Osteocyte (in vitro differentiated cells): ENCODE measurements at places on chromosomes 1 and 21. TPM values are rescaled to one million over a fixed set of nuclear protein-coding genes. Genes with fewer than 3 reads are reported as not detected.
A peak's percentile ranks its signal among the peaks of the same experiment; 100 is the strongest.

GRCh38 chr1:222266223-222267196, 281.4 kb downstream of the HHIPL2 start:
- peaks cover 5% of the 10 kb centered on the region for H3K4me1 ChIP-seq
- no peak overlapping the region for H3K4me3 ChIP-seq
- H3K27ac ChIP-seq, result no peak overlapping the region
- DNase-seq, result no peak
- H3K27me3 ChIP-seq, result no peaks in the 10 kb centered on the region

GRCh38 chr1:21828506-21829210, 16.6 kb downstream of the LDLRAD2 start:
- DNase-seq, result no peak
- no peak overlapping the region for H3K4me3 ChIP-seq

DNA sequence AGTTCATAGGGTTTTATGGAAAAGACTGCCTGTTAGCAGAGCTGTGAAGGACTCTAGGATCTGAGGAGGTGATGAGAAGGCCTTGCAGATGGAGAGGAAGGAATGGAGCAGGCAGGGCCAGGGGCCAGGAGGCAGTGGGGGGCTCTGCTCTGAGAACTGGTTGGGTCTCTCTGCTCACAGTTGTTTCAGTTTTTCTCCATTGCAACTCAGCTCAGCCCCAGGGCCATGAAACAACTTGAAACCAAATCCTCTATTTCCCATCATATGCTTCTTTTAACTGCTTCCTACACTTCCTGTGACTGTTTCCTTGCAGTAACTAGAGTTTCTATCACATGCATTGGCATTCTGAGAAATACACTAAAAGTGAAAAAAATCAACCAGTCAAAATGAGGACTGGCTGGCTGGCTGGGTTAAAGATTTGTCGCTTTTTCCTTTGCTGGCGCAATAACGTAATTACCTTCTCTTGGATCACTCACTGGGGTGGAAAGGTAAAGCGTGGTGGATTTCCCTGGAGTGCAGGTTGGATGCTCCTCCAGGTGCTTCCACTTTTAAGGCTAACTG, 172.0 kb downstream of the CDC7 start:
- peaks cover 7% of the 10 kb centered on the region for H3K4me1 ChIP-seq
- no peak overlapping the region for H3K27ac ChIP-seq
- DNase-seq, result no peak
- H3K27me3 ChIP-seq, result no peaks in the 10 kb centered on the region
- no peaks in the 10 kb centered on the region for H3K36me3 ChIP-seq

GRCh38 chr1:156806512-156807440, 9.9 kb downstream of the SH2D2A start:
- no peak for DNase-seq
- H3K27ac ChIP-seq, result peak overlapping the region; percentile 67
- peaks cover 13% of the 10 kb centered on the region for H3K4me1 ChIP-seq
- H3K4me3 ChIP-seq, result no peak overlapping the region
- H3K27me3 ChIP-seq, result peaks cover 9% of the 10 kb centered on the region

Gene L1TD1
- total RNA-seq, result not detected in 2 replicates

DNA sequence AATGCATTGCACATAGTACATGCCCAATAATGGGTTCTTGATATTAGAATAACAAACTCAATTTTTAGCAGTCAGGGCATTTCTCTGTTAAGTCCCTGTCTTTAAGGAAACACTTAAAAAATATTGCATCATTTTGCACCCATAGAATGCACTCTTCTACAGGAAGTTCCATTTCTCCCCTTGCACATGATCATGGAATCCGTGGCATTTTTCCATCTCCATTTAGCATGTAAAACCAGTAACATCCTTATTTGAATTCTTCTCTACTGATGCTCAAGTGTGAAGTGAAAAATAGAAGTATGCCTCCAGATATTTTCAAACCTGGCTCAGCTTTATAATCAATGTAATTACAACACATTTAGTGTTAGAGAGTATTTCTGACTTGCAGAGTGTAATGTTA, 192.8 kb downstream of the RWDD3 start:
- H3K27me3 ChIP-seq, result no peaks in the 10 kb centered on the region
- H3K4me3 ChIP-seq, result no peak overlapping the region
- peaks cover 3% of the 10 kb centered on the region for H3K4me1 ChIP-seq
- DNase-seq, result no peak
- no peak overlapping the region for H3K27ac ChIP-seq

- H3K36me3 ChIP-seq, result no peaks in the 10 kb centered on the region
- no peak for DNase-seq
- H3K27me3 ChIP-seq, result no peaks in the 10 kb centered on the region
- no peak overlapping the region for H3K27ac ChIP-seq
Measured at GRCh38 chr1:177270863-177271262, 100.1 kb downstream of the BRINP2 start.

Gene FAM72B
- total RNA-seq, result 1.7 and 2.5 TPM in 2 replicates

- no peak overlapping the region for H3K4me3 ChIP-seq
- no peaks in the 10 kb centered on the region for H3K36me3 ChIP-seq
- no peaks in the 10 kb centered on the region for H3K27me3 ChIP-seq
- H3K4me1 ChIP-seq, result peaks cover 7% of the 10 kb centered on the region
Measured at GRCh38 chr1:161082483-161082882, 6.9 kb downstream of the NECTIN4 start.

Gene TSPAN1
- total RNA-seq, result 0.68 and 0.91 TPM in 2 replicates

DNA sequence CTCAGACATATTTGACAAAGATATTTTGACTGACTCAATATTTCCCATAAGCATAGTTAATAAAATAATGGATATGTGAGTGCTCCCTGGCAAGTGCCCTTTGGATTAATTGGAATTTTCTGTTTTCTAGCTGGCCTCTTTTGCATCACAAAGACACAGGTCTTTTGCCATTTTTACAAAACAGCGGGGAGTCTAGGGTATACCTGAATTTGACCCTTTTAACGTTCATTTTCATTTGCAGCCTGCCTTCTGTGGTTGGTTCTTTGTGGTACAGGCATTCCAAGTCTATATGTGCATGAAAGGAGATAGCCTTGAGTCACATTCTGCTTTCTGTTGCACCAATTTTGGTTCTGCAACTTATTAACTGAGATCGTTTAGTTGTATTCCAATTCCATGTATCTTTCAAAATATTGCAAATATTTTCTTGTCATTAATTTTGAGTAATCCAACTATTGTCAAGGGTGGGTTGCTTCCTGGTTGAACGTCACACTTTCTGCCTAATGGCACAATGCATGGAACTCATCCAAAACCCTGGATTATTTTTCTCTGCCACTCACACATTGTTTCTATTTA, 171.7 kb downstream of the CRB1 start:
- no peak overlapping the region for H3K27ac ChIP-seq
- H3K27me3 ChIP-seq, result peaks cover 1% of the 10 kb centered on the region
- peaks cover 11% of the 10 kb centered on the region for H3K4me1 ChIP-seq
- H3K4me3 ChIP-seq, result no peak overlapping the region

GRCh38 chr1:200699871-200700270, 30.2 kb upstream of the DDX59 start:
- H3K4me3 ChIP-seq, result no peak overlapping the region
- no peak overlapping the region for H3K27ac ChIP-seq
- no peaks in the 10 kb centered on the region for H3K36me3 ChIP-seq
- H3K4me1 ChIP-seq, result peaks cover 12% of the 10 kb centered on the region

DNA sequence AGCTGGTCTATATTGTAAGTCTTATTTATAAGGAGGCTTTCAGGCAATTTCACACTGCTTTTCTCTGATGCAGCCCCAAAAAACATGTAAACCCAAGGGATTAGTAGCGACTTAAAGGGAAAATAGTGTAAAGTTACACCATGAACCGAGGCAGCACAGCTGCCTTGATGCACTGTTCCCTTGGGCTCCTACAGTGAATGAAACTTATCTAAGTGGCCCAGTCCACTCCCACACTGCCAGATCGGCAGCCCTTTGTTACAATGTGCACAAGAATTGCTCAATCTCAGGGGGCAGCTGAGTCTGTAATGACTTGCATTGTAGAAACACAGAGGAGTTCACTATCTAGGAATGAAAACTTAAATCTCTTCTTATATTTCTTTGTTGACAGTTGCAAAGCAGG, 120.8 kb upstream of the ADGRL2 start:
- H3K4me3 ChIP-seq, result no peak overlapping the region
- no peak overlapping the region for H3K27ac ChIP-seq
- H3K4me1 ChIP-seq, result peaks cover 24% of the 10 kb centered on the region
- DNase-seq, result no peak

- H3K36me3 ChIP-seq, result peaks cover 58% of the 10 kb centered on the region
- H3K27ac ChIP-seq, result no peak overlapping the region
- no peak overlapping the region for H3K4me3 ChIP-seq
- no peaks in the 10 kb centered on the region for H3K27me3 ChIP-seq
Measured at GRCh38 chr1:54212872-54213271, 12.9 kb downstream of the MRPL37 start.

- peaks cover 6% of the 10 kb centered on the region for H3K36me3 ChIP-seq
- DNase-seq, result no peak
- peak overlapping the region; percentile 92 for H3K27ac ChIP-seq
- peak overlapping the region; percentile 42 for H3K4me3 ChIP-seq
Measured at GRCh38 chr21:16323596-16323995, 593.8 kb downstream of the USP25 start.

Gene VSIG8
- total RNA-seq, result not detected in 2 replicates

Gene MCOLN2
- total RNA-seq, result not detected in 2 replicates

- peaks cover 1% of the 10 kb centered on the region for H3K36me3 ChIP-seq
- peaks cover 53% of the 10 kb centered on the region for H3K4me1 ChIP-seq
- H3K27me3 ChIP-seq, result no peaks in the 10 kb centered on the region
- no peak for DNase-seq
Measured at GRCh38 chr1:51514733-51515132, 4.3 kb downstream of the EPS15 start.

GRCh38 chr21:31750843-31751242, 18.9 kb upstream of the SCAF4 start:
- H3K4me1 ChIP-seq, result peaks cover 1% of the 10 kb centered on the region
- no peak overlapping the region for H3K4me3 ChIP-seq
- no peaks in the 10 kb centered on the region for H3K36me3 ChIP-seq
- H3K27ac ChIP-seq, result no peak overlapping the region
- no peak for DNase-seq

- H3K27me3 ChIP-seq, result peaks cover 14% of the 10 kb centered on the region
- H3K4me1 ChIP-seq, result no peaks in the 10 kb centered on the region
- no peak for DNase-seq
- H3K4me3 ChIP-seq, result no peak overlapping the region
- no peaks in the 10 kb centered on the region for H3K36me3 ChIP-seq
- no peak overlapping the region for H3K27ac ChIP-seq
Measured at GRCh38 chr1:230026572-230026971, 40.5 kb upstream of the GALNT2 start.

GRCh38 chr1:231926933-231927332, 300.3 kb downstream of the DISC1 start:
- no peak overlapping the region for H3K27ac ChIP-seq
- no peak for DNase-seq
- H3K4me1 ChIP-seq, result peaks cover 41% of the 10 kb centered on the region
- H3K4me3 ChIP-seq, result no peak overlapping the region

Gene OR2G3
- total RNA-seq, result not detected in 2 replicates

Gene CACNA1S
- total RNA-seq, result not detected in 2 replicates

DNA sequence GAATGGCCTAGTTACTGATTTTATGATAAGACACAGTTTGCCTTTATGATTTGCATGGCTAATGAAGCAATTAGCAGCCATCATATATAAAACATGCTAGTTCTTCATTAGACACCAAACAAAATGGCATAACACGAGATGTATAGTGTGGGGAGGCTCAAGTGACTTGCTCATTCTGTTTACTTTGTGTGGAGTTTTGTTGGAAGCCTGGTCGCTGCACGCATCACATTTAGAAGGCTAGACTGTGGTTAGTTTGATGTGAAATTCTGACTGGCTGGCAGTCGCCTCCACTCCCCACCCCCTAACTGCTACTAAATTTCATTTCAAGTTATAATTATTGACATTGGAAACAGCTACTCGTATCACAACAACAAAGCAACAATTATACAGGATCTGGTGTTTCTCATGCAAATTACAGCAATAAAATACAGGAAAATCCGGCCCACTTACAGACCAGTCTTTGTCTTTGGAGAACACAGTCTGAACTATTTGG, 356.1 kb downstream of the LMO4 start:
- DNase-seq, result no peak
- H3K27me3 ChIP-seq, result peaks cover 2% of the 10 kb centered on the region
- H3K27ac ChIP-seq, result no peak overlapping the region
- no peaks in the 10 kb centered on the region for H3K36me3 ChIP-seq
- no peaks in the 10 kb centered on the region for H3K4me1 ChIP-seq
- H3K4me3 ChIP-seq, result no peak overlapping the region

DNA sequence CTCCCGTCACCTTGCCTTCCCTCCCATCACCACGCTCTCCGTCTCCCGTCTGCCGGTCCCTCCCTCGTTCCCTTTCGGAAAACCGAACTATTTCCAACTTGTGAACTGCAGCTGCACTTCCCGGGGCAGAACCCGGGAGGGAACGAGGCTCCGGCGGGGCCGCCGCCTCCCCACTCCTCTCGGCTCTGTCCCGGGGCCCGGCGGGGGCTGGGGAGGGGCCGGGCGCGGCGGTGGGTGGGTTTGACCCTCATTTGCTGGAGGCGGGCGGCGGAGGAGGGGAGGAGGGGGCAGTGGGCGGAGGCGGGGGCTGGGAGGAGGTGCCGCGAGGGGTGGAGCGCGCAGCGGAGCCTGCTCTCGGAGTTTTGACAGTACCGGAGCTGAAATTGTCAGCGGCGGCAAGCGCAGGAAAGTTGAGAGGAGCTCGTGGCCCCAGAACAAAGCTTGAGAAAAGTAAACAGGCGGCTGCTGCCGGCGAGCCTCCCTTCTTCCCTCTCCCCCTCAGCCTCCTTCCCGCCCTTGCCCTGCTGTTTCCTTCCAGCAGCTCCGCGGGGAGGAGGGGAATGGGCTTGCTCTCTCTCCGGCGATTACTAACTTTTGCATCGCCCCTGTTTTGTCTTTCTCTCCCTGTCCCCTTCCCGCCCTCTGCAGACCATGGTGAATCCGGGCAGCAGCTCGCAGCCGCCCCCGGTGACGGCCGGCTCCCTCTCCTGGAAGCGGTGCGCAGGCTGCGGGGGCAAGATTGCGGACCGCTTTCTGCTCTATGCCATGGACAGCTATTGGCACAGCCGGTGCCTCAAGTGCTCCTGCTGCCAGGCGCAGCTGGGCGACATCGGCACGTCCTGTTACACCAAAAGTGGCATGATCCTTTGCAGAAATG, 2.9 kb downstream of the LMO4 start:
- no peaks in the 10 kb centered on the region for H3K27me3 ChIP-seq
- peak overlapping the region; percentile 93 for H3K4me3 ChIP-seq
- DNase-seq, result peak; percentile 87
- H3K4me1 ChIP-seq, result peaks cover 50% of the 10 kb centered on the region
- peak overlapping the region; percentile 82 for H3K27ac ChIP-seq

Gene KIF14
- 2.6 and 2.8 TPM in 2 replicates for total RNA-seq

DNA sequence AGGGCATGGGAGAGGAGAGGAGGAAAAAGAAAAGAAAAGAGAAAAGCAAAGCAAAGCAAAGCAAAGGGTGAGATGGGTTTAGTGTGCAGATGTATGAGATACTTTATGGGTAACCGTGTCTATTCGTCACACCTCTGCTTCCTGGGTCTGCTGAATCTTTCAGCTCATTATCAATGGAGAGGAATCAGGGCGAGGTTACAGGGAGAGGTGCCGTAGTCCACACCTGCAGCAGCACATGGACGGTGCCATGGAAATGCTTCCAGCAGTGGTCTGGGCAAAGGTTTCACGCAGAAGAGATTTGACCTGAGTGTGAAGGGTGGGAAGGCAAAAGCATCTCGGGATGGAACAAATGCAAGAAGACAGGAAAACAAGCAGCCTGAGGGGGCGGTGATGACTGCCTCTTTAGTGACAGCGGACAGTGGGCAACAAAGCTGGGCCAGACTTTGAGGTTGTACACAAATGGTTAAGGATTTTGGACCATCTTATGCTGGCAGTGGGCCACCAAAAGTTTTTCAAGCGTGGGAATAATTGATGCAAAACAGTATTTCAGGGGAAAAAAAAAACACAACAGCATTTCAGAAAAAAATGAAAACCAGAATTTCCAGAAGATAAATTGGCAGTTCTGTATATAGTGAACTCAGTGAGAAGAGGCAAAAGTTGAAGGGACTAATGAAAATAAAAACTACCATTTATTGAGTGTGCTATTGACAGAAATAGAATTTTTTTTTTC, 19.5 kb upstream of the SRP9 start:
- H3K27ac ChIP-seq, result no peak overlapping the region
- DNase-seq, result no peak
- H3K27me3 ChIP-seq, result no peaks in the 10 kb centered on the region
- peaks cover 28% of the 10 kb centered on the region for H3K4me1 ChIP-seq

Gene PDC
- not detected in 2 replicates for total RNA-seq
